GM12892 (cell line): ENCODE measurements at places on chromosomes 6 and 20.

DNA sequence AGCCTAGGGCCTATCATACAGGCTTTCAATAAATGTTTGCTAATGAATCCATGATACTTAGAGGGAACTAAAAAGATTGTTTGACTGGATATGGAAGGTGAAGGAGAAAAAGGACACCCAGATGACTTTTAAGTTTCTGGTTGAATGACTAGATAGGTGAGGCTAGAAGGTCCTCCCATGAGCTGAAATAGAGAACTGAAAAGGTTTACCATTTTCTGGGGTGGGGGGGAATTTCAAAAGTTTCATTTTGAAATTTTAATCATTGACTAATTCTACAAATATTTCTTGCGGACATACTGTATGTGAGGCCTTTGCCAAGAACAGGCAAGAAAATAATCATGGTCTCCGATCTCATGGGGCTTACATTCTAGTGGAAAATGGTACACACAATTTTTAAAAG lies 17.9 kb upstream of the ZBTB2 start:
- DNase-seq, result no peak

DNA sequence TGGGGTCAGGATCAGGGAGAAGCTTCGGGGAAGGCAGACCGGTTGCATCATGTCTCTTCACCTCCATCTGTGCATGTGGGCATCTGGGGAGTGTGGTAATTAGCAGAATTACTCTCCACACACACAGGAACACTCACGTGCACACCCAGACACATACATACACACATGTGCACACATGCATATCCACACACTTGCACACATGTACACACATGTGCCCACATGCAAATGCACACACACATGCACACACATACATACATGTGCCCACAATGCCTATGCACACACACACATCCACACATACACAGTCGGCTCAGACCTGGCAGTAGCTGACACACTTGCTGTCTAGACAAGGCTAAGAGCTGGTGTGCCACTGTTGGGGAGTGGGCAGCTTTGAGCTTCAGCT lies 212.3 kb upstream of the PMEPA1 start:
- DNase-seq, result no peak

DNA sequence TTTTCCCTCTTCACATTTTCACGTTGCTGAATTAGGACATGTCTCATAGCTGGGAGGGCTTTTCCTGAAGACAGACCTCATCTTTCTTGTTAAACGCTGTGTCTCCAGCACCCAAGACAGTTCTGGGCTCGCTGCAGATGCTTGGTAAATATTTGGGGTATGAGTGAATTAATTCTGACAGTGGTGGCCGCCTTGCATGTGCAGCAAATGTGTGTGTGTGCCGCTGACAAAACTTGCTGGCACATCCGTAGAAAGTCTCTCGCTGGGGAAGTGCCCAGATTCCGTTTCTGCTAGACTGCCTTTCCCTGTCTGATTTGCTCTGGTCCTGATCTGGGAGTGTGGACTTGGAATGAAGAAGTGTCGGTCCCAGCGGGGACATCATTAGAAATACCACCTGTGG lies 48.2 kb upstream of the ZNFX1 start:
- DNase-seq, result no peak

- no peak for DNase-seq
These were observed 37.3 kb downstream of the SIM1 start for GRCh38 chr6:100427452-100427851.

- no peak for DNase-seq
These were observed 45.7 kb upstream of the RNF24 start for GRCh38 chr20:4060856-4061695.
